ENCODE measurements at places on chromosomes 7 and 10.

DNA sequence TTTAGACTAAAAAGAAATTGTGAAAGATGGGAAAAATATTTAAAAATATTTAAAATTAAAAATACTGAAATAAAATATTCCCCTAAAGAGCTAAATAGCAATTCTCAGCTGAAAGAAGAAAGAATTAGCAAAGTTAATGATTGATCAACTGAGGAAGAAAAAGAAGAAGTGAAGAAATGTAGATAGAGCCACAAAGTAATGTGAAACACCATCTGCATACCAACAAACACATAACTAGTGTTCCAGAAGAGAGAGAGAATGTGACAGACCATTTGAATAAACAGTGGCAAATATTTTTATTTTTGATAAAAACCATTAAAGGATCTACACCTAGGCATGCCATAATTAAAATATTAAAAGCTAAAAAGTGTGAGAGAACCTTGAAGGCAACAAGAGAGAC, 784.5 kb upstream of the ZWINT start:
- no peak for DNase-seq

GRCh38 chr7:48251766-48252165, 80.5 kb downstream of the ABCA13 start:
- no peak for DNase-seq

DNA sequence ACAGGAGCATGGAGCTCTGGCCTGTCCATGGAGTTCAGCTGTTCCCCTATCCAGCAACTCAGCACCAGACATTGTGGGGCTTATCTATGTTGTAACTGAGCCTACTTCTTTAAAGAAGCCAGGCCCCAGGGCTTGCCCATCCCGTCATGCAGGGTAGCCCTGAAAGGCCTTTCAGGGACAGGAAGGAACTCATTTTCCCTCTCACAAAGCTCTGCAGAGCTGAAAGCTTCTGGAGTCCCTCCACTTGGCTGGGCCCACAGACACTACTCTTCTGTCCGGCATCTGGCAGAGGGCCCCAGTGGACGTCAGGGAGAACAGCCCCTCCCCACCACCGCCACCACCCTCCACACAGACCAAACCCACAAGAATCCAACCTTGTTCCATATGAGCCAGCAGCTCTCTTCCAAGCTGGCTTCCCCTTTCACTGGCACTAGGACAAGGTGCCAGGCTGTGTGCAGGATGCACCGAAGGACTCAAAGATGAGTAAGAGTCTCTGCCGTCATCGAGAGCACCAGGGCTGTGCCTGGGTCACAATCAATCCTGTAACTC, 33.1 kb downstream of the DENND2A start:
- DNase-seq: no peak

GRCh38 chr7:12951397-12951801, 264.0 kb downstream of the ARL4A start:
- DNase-seq: no peak

DNA sequence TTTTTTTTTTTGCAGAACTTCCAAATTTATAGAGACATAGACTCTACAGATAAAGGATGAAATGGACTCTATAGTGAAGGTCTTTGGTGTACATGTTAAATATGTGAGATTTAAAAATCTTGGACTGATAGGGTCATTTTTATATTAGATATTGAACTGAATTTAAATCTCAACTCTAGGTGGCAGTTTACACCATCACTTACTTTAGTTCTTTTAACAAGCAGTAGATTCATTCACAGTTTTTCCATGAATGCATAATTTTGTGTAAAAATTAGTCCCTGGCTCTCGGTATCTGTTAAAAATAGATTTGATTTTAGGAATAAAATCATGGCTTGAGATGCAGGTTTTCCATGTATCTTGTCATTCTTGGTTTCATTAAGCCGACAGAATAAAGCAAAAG, 31.1 kb upstream of the SNX13 start:
- DNase-seq: no peak

- DNase-seq: peak; percentile 66
Measured at GRCh38 chr7:11831736-11832495, at the start of gene THSD7A. THSD7A (minus strand) TSS chr7:11832198; CDS start chr7:11831946, 252 bp downstream.

DNA sequence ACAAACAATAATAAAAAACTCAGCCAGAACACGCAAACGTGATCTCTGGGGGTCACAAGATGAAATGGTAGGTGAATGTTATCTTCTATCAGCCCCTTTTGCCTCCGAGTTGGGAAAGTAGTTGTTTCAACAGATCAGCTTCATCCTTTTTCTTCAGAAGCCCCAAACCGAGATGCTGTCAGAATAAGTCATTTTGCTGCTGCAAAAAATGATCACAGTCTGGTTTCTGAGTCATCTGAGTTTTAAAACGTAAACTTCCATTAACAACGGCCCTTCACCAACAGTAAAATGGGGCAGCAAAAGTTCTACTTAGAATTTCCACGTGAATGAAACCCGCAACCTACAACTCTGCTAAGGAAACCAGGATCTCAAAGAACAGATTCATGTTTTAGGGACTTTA, 44.9 kb downstream of the JCAD start:
- DNase-seq: no peak

DNA sequence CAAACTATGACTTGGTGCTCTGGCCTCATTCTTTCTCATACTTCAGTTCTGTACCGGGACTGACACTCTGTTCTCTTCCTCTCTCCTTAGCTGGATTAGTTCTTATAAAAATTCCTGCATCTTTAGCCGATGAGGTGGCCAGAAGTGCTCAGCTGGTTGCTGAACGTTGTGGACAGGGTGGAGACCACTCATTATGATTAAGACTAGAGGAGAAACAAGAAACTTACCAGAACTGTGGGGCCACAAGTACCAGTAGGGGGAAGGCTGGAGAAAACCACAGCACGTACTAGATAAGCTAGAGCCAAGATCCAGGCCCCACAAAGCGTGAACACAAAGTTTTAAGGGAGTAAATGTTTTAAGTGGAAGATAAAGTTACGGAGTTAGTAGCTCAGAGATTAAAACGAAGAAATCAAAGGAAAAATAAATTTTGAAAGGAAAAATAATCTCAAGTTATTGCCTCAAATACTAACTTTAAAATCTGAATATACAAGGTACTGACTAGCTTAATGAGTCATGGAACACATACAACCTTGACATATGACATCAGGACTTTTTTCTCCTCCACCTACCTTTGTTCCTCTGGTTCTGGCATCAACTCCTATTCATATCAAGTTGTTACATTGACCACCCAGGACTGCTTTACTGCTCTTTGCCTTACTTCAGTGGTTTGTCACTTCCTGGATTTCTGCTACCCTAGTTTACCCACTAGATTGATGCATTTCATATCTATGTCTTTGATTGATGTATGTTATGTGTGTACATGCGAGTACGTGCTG, 469.0 kb downstream of the TFEC start:
- no peak for DNase-seq

- no peak for DNase-seq
Measured at GRCh38 chr7:142884286-142884640, 1.3 kb downstream of the TRPV6 start.

DNA sequence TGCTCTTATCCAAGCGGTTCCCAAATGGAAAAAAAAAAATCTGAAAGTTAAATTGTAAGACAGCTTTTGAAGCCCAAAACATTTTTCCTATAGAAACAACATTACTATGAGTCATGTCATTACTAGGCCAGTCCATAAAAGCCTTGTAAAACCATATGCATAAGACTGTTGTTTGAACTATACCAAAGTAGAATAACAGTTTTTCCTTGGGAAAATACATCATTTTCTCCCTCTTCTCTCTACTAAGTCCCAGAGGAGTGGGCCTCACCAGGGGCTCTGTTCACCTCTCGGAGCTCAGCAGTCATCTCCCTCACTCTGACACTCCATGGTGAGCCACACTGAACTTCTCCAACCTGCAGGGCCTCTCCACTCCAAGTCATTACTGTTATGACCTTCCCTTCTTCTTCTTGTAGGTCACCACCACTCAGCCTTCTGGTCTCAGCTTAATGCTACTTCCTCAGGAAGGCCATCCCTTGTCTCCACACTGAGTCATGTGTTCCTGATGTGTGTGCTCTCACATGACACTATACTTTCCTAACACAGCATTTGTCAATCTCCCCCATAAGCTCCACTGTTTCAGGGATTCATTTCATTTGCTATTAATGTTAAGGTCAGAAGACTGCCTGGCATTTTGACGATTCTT, 32.5 kb downstream of the ZNF438 start:
- DNase-seq: no peak

DNA sequence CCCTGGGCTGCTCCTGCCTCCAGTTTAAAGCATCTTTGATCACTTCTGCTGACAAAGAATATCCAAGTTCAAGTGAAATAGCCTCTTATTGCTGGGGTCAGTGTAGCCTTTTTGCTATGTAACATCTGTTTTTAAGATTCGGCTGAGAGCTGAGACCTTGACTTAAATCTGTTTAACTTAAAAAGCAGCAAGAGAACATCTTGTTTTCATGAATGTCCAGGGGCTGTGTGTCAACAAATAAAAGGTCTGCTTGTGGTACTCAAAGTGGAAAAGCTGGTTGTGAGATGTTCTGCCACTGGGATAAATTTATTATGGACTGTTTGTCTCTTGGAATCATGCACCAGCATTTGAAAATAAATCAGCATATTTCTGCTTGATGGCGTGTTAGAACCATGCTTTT, 73.2 kb downstream of the CALD1 start:
- no peak for DNase-seq

- DNase-seq: peak; percentile 23
Measured at GRCh38 chr10:114520453-114520852, 116.2 kb upstream of the AFAP1L2 start.

DNA sequence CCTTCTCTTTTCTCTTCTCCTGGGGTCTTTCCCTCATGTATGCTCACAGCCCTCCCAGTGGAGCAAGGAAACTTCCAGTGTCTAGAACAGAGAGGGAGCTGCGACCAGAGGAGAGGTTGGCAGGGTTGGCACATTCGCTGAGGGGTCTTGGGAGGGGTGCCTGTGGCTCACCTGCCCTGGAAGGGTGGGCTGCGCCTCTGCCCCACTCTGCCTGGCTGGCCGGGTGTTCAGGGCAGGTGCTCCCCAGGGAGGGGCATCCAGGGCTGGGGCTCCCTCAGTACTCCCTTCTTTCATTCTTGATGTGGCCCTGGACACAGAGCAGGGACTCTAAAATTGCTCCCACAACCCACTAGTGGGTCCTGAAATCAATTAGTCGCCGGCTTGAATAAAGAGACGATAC, 16.9 kb downstream of the SHH start:
- no peak for DNase-seq

GRCh38 chr7:134056816-134057215, 70.3 kb upstream of the LRGUK start:
- DNase-seq: no peak

DNA sequence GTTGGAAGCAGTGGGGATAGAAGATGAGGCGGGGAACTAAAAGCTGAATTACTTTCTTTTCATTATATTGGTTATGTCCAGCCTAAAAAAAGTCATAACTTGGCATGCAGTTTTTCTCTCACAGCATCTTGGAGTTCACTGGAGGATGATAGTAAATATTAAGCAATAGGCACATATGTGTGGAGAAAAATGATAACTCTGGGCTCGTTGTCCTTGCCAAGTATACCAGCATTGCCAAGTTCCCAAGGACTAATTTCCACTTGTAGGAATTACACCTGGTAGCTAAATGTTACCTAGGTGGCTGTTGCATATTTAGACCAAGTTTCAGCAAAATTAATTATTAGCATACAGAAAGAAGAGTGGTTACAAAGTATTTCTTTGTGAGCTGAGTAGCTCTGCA, 1007.6 kb downstream of the ANKRD7 start:
- DNase-seq: no peak

DNA sequence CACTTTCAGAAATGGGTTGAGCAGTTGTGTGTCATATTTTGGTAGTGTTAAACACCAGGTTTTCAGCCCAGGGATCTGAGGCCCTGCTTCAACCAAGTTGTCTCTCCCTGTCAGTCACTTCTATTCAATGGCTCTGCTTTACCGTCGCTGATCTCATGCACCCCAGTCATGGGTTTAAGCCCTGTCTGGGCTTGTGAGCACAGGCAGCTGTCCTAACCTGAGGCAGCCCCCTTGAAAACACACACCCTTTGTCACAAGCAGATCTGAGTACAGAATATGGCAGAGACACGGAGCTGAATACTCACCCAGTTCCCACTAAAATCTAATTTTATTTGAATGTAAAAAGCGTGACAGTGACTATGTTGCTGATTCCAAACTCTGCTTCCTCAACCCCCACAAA, 110.6 kb upstream of the GLI3 start:
- DNase-seq: no peak

DNA sequence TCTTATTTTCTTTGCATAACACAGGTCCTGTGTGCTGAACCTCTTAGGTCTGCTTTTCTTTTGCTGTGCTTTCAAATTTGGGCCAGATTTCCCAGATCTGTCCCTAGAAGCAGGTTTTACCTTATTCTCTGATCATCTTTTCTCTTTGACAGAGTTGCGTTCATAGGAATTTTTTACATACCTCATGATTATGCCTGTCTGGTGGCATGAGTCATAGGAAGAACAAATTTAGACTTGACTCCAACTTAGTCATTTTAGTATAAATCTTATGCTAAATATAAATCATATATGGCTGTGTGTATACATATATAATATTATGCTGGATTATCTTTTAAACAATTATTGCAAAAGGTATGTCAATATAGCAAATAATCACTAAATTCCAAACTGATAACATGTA, 1038.9 kb downstream of the GRM8 start:
- DNase-seq: no peak

GRCh38 chr7:139898483-139898882, 69.4 kb downstream of the TBXAS1 start:
- DNase-seq: no peak

DNA sequence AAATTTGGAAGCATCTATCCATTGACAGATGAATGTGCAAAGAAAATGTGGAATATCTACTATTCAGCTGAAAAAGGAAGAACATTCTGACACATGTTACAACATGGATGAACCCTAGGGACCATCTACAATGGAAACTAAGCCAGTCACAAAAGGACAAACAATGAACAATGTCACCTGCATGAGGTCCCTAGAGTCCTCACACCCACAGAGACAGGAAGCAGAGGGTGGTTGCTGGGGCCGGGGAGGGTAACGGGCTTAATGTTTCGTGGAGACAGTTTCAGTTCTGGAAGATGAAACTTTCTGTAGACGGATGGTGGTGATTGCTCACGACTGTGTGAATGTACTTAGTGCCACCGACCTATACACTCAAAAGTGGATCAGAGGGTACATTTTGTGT, 282.9 kb downstream of the ADARB2 start:
- DNase-seq: no peak

- DNase-seq: no peak
Measured at GRCh38 chr10:45470098-45471012, 96.3 kb downstream of the ALOX5 start.

- DNase-seq: no peak
Measured at GRCh38 chr10:43574906-43575305, 490 bp upstream of the ZNF239 start.

- DNase-seq: no peak
Measured at GRCh38 chr10:49398000-49398861, 2.3 kb upstream of the DRGX start.

All from HAP-1 (cell line).